ENCODE measurements at places on chromosomes 3 and 15. TPM values are rescaled to one million over a fixed set of nuclear protein-coding genes. Genes with fewer than 3 reads are reported as not detected.

- H3K4me3 ChIP-seq, result no peak overlapping the region
- peaks cover under 1% of the 10 kb centered on the region for H3K4me1 ChIP-seq
- no peak for DNase-seq
These were observed 145.9 kb downstream of the IGF1R start for GRCh38 chr15:98794211-98794610.

GRCh38 chr15:65055201-65055870 is 10.1 kb downstream of the SLC51B start:
- peaks cover 59% of the 10 kb centered on the region for H3K36me3 ChIP-seq
- no peaks in the 10 kb centered on the region for H3K27me3 ChIP-seq
- H3K4me1 ChIP-seq, result peaks cover 55% of the 10 kb centered on the region
- peak overlapping the region; percentile 97 for H3K27ac ChIP-seq
- no peak overlapping the region for H3K4me3 ChIP-seq
- no peak for DNase-seq

TIMP4 gene
- total RNA-seq, result 78.9 TPM

DNA sequence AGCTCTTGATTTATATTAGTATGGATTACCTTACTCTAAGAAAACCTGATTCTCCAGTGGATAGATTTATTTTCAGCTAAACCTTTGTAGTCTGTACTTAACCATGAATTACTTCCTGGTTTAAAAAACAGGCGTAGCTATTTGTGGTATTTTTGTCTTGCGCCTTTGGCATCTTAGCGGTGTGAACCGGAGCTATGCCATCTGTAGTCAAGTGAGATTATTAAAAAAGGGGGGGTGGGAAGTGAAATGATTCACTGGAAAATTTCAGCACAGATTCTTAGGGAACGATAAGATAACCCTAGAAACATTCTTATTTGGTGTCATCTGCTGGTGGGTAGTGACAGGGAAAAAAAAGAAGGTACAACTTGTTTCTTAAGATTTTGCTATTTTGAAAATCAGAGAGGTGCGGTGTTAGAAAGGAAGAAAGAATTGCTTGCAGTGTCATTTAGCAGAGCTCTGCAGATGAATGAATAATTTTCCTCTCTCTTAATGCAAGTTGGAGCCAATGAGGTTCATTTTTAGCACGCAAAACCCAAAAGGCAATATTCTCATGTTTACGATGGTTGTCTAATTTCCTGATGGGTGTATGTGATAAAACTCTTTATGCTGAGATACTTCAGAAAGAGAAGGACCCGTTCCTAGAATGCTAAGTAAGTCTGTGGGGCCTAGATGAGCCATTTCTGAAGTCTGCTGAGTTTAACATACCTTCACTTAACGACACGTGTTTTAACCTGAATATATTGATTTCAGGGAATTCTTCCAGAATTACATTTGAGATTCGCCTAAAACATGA is 44.0 kb downstream of the PSMD6 start:
- no peaks in the 10 kb centered on the region for H3K4me1 ChIP-seq
- H3K36me3 ChIP-seq, result peaks cover 24% of the 10 kb centered on the region
- H3K27me3 ChIP-seq, result no peaks in the 10 kb centered on the region
- peak overlapping the region; percentile 20 for H3K27ac ChIP-seq
- DNase-seq, result no peak
- H3K4me3 ChIP-seq, result peak overlapping the region; percentile 35

- peaks cover under 1% of the 10 kb centered on the region for H3K4me1 ChIP-seq
- peak overlapping the region; percentile 97 for H3K4me3 ChIP-seq
These were observed 2.0 kb downstream of the RAB7A start for GRCh38 chr3:128727996-128728395.

- no peaks in the 10 kb centered on the region for H3K4me1 ChIP-seq
- no peaks in the 10 kb centered on the region for H3K36me3 ChIP-seq
- H3K27me3 ChIP-seq, result no peaks in the 10 kb centered on the region
- DNase-seq, result no peak
- no peak overlapping the region for H3K4me3 ChIP-seq
These were observed 65.2 kb downstream of the TRAT1 start for GRCh38 chr3:108887777-108888176.

SLC51B gene
- not detected for total RNA-seq

GRCh38 chr15:39075756-39076341 is 505.0 kb upstream of the THBS1 start:
- H3K36me3 ChIP-seq, result no peaks in the 10 kb centered on the region
- no peak for DNase-seq
- H3K27ac ChIP-seq, result no peak overlapping the region
- H3K4me3 ChIP-seq, result no peak overlapping the region
- H3K27me3 ChIP-seq, result no peaks in the 10 kb centered on the region

PTH1R gene
- total RNA-seq, result 10.3 TPM

- no peaks in the 10 kb centered on the region for H3K36me3 ChIP-seq
- peaks cover 5% of the 10 kb centered on the region for H3K4me1 ChIP-seq
- no peak for DNase-seq
- H3K27ac ChIP-seq, result no peak overlapping the region
- H3K4me3 ChIP-seq, result peak overlapping the region; percentile 89
These were observed 952 bp upstream of the CHST2 start for GRCh38 chr3:143118630-143119008.

NSUN3 gene
- 17.1 TPM for total RNA-seq

- H3K36me3 ChIP-seq, result no peaks in the 10 kb centered on the region
- H3K4me1 ChIP-seq, result no peaks in the 10 kb centered on the region
- H3K4me3 ChIP-seq, result no peak overlapping the region
- peak; percentile 28 for DNase-seq
- H3K27me3 ChIP-seq, result no peaks in the 10 kb centered on the region
These were observed 35.1 kb downstream of the GASK1A start for GRCh38 chr3:43014241-43014640.

- H3K4me3 ChIP-seq, result no peak overlapping the region
- H3K4me1 ChIP-seq, result no peaks in the 10 kb centered on the region
- H3K36me3 ChIP-seq, result no peaks in the 10 kb centered on the region
These were observed 23.2 kb downstream of the C2CD4B start for GRCh38 chr15:62141643-62142588.

DNA sequence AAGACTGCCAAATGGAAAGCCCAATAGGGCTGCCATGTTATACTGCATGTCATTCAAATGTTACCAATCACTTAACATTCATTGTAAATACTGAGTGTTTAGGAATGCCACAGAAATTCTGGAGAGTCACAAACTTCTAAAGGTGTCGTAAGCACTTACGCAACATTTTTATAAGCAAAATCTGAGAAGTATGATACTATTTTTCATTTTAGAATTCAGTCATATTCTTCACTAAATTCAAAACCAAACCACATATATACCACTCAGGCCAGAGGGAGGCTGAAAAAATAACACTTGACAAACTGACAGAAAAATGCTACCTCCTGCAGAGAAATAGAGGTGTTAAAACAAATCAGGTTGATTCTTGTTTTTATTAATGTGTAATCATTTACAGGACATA is 89.8 kb downstream of the THBS1 start:
- H3K4me1 ChIP-seq, result no peaks in the 10 kb centered on the region
- H3K36me3 ChIP-seq, result no peaks in the 10 kb centered on the region
- H3K27me3 ChIP-seq, result no peaks in the 10 kb centered on the region

GRCh38 chr3:44175070-44175469 is 66.6 kb upstream of the TOPAZ1 start:
- no peak overlapping the region for H3K4me3 ChIP-seq
- H3K27me3 ChIP-seq, result no peaks in the 10 kb centered on the region
- no peak overlapping the region for H3K27ac ChIP-seq
- DNase-seq, result no peak
- H3K4me1 ChIP-seq, result no peaks in the 10 kb centered on the region

GRCh38 chr3:132538072-132538471 is 59.0 kb upstream of the ACKR4 start:
- no peak overlapping the region for H3K27ac ChIP-seq
- no peaks in the 10 kb centered on the region for H3K27me3 ChIP-seq
- no peak overlapping the region for H3K4me3 ChIP-seq

DNA sequence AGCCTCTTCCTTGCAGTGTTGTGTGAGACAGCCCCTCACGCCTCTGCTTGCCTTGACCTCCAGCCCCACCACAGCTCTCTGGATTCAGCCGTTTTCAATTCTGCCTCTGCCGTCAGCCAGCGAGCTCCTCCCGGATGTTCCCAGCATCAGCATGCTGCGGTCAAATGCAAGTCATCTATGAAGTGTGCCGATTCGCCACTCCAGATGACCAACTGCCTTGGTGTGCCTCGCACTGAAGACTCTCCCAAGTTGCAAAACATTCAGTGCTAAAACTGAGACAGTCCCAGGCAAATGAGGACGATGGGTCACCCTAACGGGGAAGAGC is 30.6 kb upstream of the RASA2 start:
- no peaks in the 10 kb centered on the region for H3K27me3 ChIP-seq
- H3K4me3 ChIP-seq, result no peak overlapping the region
- H3K4me1 ChIP-seq, result peaks cover 9% of the 10 kb centered on the region
- no peak overlapping the region for H3K27ac ChIP-seq
- DNase-seq, result no peak

- no peaks in the 10 kb centered on the region for H3K27me3 ChIP-seq
- H3K4me3 ChIP-seq, result no peak overlapping the region
- no peak overlapping the region for H3K27ac ChIP-seq
- no peak for DNase-seq
- H3K4me1 ChIP-seq, result no peaks in the 10 kb centered on the region
These were observed 19.8 kb downstream of the IGDCC4 start for GRCh38 chr15:65402961-65403360.

DNA sequence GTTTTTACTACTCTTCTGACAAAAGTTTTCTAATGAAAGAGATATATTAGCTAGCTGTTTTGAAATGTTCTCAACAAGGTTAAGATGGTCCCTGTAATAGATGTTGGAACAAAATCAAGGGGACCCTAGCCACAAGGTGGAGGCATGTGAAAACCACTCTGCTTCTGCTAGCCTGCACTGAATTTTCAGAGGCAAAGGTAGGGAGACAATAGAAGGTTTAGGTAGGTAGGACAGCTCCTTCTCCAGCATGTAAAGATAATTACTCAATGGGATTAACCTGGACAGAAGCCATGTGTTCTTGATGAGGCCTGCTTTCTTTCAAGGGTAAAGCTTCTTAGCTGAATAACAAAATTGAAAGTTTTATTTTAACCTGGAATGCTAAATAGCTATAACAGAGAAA is 333.5 kb downstream of the LSAMP start:
- H3K4me1 ChIP-seq, result no peaks in the 10 kb centered on the region
- no peak for DNase-seq
- H3K27me3 ChIP-seq, result no peaks in the 10 kb centered on the region
- H3K36me3 ChIP-seq, result no peaks in the 10 kb centered on the region
- no peak overlapping the region for H3K4me3 ChIP-seq

TTLL13 gene
- total RNA-seq, result not detected

GRCh38 chr3:177300039-177300833 is 103.0 kb upstream of the TBL1XR1 start:
- H3K27ac ChIP-seq, result peak overlapping the region; percentile 45

ROPN1 gene
- not detected for total RNA-seq

DNA sequence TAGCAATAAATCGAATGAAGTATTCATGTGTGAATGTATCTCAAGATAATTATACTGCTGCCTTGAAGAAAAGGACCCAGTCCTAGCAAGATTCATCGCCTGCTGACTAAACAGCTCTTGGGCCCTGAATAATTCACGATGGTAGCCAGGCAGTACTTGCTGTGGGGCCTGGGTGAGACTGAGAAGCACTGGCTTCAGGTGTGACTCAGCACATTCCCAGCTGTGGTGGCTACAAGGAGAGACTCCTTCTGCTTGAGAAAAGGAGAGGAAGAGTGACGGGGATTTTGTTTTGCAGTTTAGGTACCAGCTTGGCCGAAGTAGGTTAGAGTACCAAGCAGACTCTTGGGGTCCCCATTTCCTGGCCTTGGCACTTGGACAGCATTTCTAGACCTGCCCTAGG is 47.6 kb upstream of the CD200R1L start:
- DNase-seq, result no peak
- H3K36me3 ChIP-seq, result no peaks in the 10 kb centered on the region
- H3K4me1 ChIP-seq, result no peaks in the 10 kb centered on the region
- no peaks in the 10 kb centered on the region for H3K27me3 ChIP-seq
- no peak overlapping the region for H3K27ac ChIP-seq

- H3K4me3 ChIP-seq, result no peak overlapping the region
- H3K4me1 ChIP-seq, result no peaks in the 10 kb centered on the region
- H3K36me3 ChIP-seq, result peaks cover under 1% of the 10 kb centered on the region
- no peak overlapping the region for H3K27ac ChIP-seq
- H3K27me3 ChIP-seq, result no peaks in the 10 kb centered on the region
These were observed 14.4 kb downstream of the DCUN1D1 start for GRCh38 chr3:182965861-182966366.

DPPA4 gene
- not detected for total RNA-seq

DNA sequence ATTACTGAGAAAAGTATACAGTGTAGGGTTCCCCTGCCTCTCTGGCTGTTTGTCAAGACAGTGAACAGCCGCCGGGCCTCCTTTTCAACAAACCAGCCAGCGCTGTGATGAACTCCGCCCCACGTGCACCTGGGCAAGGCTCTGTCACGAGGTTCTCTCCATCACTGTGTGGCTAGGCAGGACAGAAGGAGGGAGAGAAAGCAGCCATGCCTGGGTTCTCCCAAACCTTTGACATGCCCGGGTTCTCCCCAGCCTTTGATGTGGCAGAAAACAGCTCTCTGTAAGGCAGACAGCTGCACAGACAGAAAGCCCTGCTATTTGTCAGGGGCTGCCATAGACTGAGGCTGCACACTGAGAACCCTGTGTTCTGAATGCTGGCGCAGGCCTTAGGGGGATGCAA is 101.4 kb upstream of the TRPM1 start:
- no peak overlapping the region for H3K27ac ChIP-seq
- H3K4me1 ChIP-seq, result no peaks in the 10 kb centered on the region
- no peak for DNase-seq
- no peak overlapping the region for H3K4me3 ChIP-seq

- no peak for DNase-seq
- no peak overlapping the region for H3K4me3 ChIP-seq
- H3K36me3 ChIP-seq, result no peaks in the 10 kb centered on the region
- H3K27ac ChIP-seq, result no peak overlapping the region
- no peaks in the 10 kb centered on the region for H3K4me1 ChIP-seq
- no peaks in the 10 kb centered on the region for H3K27me3 ChIP-seq
These were observed 169.3 kb upstream of the TRIM42 start for GRCh38 chr3:140508550-140508949.

DNA sequence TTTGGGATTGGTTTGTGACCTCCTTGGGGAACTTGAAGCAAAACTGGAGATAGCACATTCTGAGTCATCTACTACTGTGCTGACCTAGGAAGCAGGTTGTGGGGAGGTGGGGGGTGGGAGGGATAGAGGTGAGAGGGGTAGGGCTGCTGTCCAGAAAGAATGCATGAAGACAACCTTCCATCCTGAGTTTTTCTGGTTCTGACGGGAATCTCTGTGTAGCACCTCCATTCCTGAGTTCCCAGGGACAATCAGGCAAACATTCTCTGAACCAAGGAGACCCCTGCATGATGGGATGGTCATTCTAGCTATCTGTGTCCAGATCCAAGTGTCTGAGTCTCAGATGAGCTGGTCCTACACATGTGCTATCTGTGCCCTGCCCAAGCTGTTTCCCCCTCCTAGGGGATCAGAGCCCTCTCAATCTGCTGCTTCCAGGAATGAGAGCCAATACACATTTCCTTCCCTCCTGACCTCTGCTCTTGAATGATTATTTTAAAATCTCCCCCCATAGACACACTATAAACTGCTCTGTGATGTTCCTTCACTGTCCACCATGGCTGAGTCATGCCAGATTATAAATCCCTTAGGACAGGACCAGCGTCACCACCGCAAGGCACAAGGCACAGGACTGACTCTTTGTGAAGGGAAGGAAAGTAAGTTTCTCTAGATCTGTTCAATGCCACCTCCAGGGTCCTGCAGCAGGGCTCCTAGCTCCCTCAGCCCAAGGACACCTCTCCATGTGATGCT is 2.2 kb upstream of the CD276 start:
- H3K27me3 ChIP-seq, result no peaks in the 10 kb centered on the region
- H3K4me3 ChIP-seq, result no peak overlapping the region
- H3K27ac ChIP-seq, result no peak overlapping the region
- no peak for DNase-seq
